ENCODE measurements at places on chromosomes 6 and 20.

DNA sequence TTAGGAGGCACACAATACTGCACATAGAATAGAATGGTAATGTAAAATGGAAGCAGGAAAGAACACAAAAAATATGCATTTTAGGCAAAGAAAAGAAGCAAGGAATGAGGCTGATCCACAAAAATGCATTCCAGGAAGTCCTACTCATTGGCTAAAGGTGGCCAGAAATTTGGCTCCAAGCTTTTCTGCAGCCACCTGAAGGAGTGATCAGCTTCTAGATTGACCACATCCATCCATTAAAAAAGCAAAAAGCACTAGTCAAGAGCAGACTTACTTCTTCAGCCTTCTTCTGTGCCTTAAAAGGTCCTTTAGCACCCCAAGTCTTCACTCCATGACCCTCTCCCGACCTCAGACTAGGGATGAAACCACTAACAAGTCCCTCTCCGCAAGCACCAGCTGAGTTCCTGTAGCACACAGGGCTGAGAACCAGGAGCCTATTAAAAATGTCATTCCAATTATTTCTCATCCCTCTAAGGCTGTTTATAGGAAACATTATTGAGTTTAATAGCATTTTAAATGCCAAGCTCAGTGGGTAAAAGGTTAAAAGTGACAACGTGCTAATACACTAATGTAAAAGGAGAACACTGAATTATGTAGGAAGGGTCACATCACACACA lies 36.5 kb downstream of the TRAM2 start:
- DNase-seq: no peak

- no peak for DNase-seq
Measured at GRCh38 chr6:124722141-124722878, 239.9 kb upstream of the RNF217 start.

GRCh38 chr6:46638650-46639049 lies 14.0 kb downstream of the CYP39A1 start:
- DNase-seq: no peak

- no peak for DNase-seq
Measured at GRCh38 chr6:149910721-149911151, 12.2 kb downstream of the RAET1G start.

DNA sequence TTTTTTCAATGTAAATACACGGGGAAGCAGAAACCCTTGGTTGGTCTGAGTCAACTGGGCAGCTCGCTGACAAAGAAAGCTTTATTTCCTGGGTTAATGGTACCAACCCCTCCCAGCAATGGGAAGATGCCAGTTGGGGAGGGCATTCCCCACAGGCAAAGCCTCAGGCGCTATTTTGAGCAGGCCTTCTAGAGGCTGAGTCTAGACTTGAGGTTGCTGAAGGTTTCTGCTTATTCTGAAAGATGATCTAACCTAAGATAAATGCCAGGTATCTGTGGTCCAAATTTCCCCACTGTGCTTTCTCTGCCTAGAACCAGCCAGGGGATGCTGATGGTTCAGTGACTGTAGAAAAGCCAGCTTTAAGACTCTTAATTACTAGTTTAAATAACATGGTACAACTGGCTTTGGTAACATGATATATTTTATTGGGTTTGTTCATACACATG lies 172.5 kb upstream of the JARID2 start:
- no peak for DNase-seq

GRCh38 chr6:25017932-25018567 lies 82.3 kb upstream of the RIPOR2 start:
- peak; percentile 35 for DNase-seq

Data from SIG-M5 (cell line).